Upper lobe of left lung (tissue), 6 donors: ENCODE measurements at places on chromosomes 3 and 15. TPM values are rescaled to one million over a fixed set of nuclear protein-coding genes. Genes with fewer than 3 reads are reported as not detected.

DNA sequence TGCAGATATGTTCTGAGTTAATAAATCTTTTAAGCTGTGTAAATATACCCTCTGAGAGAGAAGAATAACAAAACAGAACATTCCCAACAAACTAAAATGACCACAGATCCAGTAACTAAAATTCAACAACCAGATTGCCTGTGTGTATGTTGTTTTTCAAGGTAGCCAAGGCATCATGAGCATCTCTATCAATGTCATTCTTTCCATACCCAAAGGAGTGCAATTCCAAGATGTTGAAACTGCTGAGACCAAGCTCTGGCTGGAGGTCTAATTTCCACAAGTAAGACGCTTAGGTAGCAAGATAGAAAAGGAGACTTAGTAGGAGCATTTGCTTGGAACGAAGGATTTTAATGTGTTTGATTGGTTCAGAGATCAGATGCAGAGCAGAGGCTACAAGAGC is 276.3 kb downstream of the RBMS3 start:
- DNase-seq, result no peak
- H3K27me3 ChIP-seq, result no peaks in the 10 kb centered on the region
- H3K4me3 ChIP-seq, result no peak overlapping the region
- peak overlapping the region; percentile 4 for H3K27ac ChIP-seq
- peaks cover 4% of the 10 kb centered on the region for H3K4me1 ChIP-seq

DNA sequence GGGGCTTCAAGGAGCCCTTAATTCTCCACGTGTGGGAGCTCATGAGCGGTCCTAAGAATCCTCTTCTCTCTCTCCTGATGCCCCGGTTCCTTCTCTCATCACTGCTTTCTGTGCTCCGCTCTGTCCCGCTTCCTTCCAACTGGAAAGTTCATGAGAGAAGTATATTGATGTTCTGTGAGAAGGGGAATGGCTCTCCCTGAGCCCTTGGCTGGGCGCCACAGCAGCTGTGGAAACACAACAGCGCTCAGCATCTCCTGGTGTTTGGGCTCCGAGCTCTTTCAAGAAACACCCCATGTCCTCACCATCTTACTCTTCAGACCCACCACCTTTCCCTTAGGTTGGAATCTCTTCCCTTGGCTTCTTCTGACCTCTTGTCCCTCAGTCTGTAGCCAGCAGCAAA is 161.7 kb downstream of the VGLL4 start:
- no peaks in the 10 kb centered on the region for H3K27me3 ChIP-seq
- H3K27ac ChIP-seq, result peak overlapping the region; percentile 45
- H3K4me3 ChIP-seq, result no peak overlapping the region
- DNase-seq, result peak; percentile 22
- H3K36me3 ChIP-seq, result no peaks in the 10 kb centered on the region

- H3K4me3 ChIP-seq, result peak within 1 kb of the TSS; percentile 16
- H3K27ac ChIP-seq, result peak within 1 kb of the TSS; percentile 40
- no peaks in the 10 kb centered on the region for H3K27me3 ChIP-seq
- no peaks in the 10 kb centered on the region for H3K36me3 ChIP-seq
- peak; percentile 22 for DNase-seq
- H3K4me1 ChIP-seq, result peaks cover 15% of the 10 kb centered on the region
Measured at GRCh38 chr3:142888481-142889211, at the start of gene PCOLCE2. Gene PCOLCE2, minus strand, starts transcription at chr3:142889083. Its CDS starts 187 bp downstream, at chr3:142888896.

- H3K27me3 ChIP-seq, result no peaks in the 10 kb centered on the region
- no peak overlapping the region for H3K4me3 ChIP-seq
- H3K4me1 ChIP-seq, result no peaks in the 10 kb centered on the region
- no peak overlapping the region for H3K27ac ChIP-seq
Measured at GRCh38 chr15:80673561-80674244, 21.4 kb upstream of the ABHD17C start.

LOXL1 gene
- total RNA-seq, result 6.3 TPM

DNA sequence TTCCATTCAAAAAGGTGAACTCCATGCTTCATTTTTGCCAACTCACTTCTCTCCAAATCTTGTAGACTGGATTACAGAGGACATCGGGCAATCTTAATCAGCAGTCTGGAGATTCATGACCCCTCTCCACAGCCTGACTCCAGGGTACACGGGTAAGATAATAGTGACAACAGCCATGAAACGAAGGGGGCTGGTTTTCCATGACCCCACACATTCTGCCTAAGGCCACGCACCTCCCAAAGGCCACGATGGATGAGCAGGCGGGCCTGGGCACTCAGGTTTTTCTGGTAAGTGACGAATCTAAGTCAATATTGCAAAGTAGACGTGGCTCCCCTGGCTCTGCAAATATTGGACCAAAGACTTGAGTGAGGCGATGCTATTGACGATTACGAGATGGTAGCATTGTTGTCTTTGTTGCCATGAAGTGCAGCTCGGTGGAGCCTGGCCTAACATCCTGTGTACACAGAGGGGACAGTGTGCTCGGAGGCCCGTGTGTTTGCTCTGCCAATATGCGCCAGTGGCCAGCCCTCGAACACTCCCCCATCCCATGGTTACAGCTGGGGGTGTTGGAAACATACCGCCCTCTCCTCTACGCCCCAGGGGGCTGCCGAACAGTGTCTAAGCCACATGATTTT is 119.1 kb downstream of the OPA1 start:
- no peak overlapping the region for H3K4me3 ChIP-seq
- no peaks in the 10 kb centered on the region for H3K4me1 ChIP-seq
- H3K36me3 ChIP-seq, result no peaks in the 10 kb centered on the region

GUCA1C gene
- not detected for total RNA-seq

GRCh38 chr3:16653712-16654111 is 48.5 kb upstream of the DAZL start:
- no peak overlapping the region for H3K27ac ChIP-seq
- DNase-seq, result no peak
- no peaks in the 10 kb centered on the region for H3K36me3 ChIP-seq
- H3K27me3 ChIP-seq, result no peaks in the 10 kb centered on the region

ZCWPW2 gene
- total RNA-seq, result 0.89 TPM

DNA sequence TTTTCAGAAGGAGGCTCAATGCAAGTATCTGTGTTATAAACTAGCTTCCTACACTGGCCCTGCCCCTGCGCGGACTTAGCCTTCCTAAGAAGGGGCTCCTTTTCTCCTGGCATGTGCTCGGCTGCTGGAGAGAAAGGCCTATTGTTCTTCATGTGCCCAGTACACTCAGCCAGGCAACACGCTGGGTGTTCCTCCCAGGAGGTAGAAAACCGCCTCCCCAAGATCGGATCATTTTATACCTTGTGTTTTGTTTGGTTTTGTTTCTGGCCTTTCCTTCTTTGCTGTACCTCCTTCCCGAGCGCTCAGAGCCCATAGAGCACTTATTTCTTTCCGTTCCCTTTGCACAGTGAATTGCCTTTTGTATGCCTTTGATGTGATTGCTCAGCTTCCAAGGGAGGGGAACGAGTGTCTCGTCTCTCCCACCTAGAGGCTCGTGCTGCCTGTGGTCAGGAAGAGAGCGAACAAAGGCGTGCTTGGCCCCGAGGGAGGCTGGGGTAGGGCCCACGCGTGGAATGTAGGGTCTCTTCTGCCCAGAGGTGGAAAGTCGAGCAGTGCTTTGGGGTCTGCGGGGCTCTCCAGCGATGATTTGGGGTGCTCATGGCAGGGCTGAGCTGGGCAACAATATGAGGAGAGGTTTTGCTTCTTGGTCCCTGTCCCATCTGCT is 30.0 kb downstream of the CCNL1 start:
- no peak for DNase-seq
- peaks cover 27% of the 10 kb centered on the region for H3K4me1 ChIP-seq
- H3K4me3 ChIP-seq, result no peak overlapping the region
- H3K36me3 ChIP-seq, result no peaks in the 10 kb centered on the region
